Karpas-422 (cell line): ENCODE measurements at places on chromosomes 7 and 10. TPM values are rescaled to one million over a fixed set of nuclear protein-coding genes. Genes with fewer than 3 reads are reported as not detected.

DNA sequence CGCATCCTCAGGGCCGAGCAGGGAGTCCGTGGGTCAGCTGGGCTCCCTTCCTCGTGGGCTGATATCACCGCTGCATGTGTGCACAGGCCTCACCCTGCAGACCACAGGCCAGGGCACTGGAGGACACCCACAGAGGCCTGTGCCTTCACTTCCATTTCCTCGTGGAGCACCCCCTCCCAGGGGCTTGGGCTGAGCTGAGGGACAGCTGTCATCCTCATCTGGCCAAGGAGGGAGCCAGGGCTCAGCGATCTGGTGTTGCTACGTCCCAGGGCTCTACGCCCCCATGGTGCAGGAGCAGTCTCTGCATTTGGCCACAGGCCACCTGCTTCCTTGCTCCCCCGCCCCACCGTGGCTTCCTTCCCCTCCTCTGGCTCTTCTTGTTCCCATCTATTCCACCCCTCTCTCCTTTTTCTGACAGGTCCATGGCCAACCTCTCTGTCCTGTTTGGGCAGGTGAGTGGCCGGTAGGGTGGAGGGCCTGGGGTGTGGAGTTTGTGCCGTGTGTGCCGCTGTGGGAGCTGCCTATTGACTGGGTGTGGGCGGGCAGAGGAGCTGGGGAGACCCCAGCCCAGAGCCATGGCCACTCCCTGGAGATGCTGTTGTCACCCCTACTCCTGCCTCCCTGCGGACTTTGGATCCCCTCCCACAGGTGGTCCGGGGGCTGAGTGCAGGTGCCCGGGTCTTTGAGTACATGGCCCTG is 8.3 kb upstream of the ASIC3 start:
- H3K4me1 ChIP-seq: no peaks in the 10 kb centered on the region
- no peaks in the 10 kb centered on the region for H3K36me3 ChIP-seq
- H3K4me3 ChIP-seq: no peak overlapping the region
- DNase-seq: no peak
- H3K27me3 ChIP-seq: no peaks in the 10 kb centered on the region
- H3K27ac ChIP-seq: no peak overlapping the region

DNA sequence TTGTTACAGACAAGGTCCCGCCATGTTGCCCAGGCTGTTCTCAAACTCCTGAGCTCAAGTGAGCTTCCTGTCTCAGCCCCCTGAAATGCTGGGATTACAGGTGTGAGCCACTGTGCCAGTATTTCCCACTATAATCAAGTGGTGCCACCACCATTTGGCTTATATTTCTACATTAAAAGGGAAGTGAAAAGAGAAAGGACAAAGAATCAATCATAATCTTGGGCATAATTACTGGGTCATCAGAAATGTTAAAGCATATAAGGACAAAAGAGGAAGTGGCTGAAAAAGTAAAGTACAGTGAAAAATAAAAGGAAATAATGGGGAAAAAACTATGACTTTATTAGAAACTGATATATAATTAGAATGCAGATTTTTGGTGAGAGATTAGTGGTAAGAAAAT is 25.7 kb upstream of the ENTPD1 start:
- H3K27ac ChIP-seq: no peak overlapping the region
- H3K4me3 ChIP-seq: no peak overlapping the region
- no peaks in the 10 kb centered on the region for H3K4me1 ChIP-seq
- H3K36me3 ChIP-seq: no peaks in the 10 kb centered on the region
- no peaks in the 10 kb centered on the region for H3K27me3 ChIP-seq

GRCh38 chr7:28955356-28955717 is 2.8 kb downstream of the TRIL start:
- H3K27ac ChIP-seq: no peak overlapping the region
- DNase-seq: no peak

- H3K27ac ChIP-seq: no peak overlapping the region
- no peaks in the 10 kb centered on the region for H3K27me3 ChIP-seq
- no peaks in the 10 kb centered on the region for H3K4me1 ChIP-seq
- no peak for DNase-seq
- no peaks in the 10 kb centered on the region for H3K36me3 ChIP-seq
Observed at GRCh38 chr7:146314962-146315361, 198.4 kb downstream of the CNTNAP2 start.

DNA sequence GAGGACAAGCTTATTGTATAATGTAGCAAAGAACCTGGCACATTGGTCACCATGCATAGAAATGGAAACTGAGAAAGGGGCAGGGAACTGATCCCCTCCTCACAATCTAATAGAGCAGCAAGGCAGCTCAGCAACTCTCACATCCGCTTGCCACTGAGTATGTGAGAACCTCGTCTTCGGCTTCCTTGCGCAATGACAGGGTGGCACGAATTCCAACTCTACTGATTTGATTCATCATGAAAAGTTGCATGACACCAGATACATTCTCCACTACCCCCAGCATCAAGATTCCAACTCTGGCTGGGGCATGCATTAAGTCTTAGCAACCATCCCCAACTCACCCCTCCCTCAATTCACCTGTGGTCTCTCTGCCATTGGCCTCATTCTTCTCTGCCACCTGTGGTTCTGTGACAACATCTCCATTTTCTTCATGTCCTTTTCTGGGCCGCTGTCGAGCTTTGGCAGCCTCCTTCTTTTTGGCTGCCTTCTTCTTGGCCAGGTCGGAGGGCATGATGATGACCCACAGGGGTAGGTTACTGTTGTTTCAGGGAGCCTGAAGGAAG is 976 bp downstream of the ABCF2 start:
- no peaks in the 10 kb centered on the region for H3K27me3 ChIP-seq
- H3K4me1 ChIP-seq: peaks cover 19% of the 10 kb centered on the region
- peaks cover 30% of the 10 kb centered on the region for H3K36me3 ChIP-seq

DNA sequence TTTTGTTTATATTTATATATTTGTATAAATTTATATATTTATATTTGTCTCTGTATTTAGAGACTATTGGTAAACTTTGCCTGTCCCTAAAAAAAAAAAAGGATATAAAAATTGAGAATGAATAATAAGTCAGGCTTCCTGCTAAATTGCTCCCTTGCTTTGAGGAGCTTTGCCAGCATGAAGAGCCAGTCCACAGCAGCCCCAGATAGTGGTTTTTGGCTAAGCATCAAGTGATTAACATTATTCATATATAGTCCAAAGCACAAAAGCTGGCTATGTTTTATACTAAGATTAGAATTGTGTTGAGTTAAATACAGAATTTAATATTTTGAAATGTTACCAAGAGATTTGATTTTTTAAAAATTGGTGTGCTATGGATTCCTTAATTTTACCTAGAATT is 264.9 kb upstream of the FERD3L start:
- no peaks in the 10 kb centered on the region for H3K36me3 ChIP-seq
- H3K4me1 ChIP-seq: no peaks in the 10 kb centered on the region
- no peak overlapping the region for H3K27ac ChIP-seq
- DNase-seq: no peak
- H3K27me3 ChIP-seq: no peaks in the 10 kb centered on the region
- no peak overlapping the region for H3K4me3 ChIP-seq

- no peaks in the 10 kb centered on the region for H3K27me3 ChIP-seq
- no peak overlapping the region for H3K27ac ChIP-seq
- H3K4me1 ChIP-seq: no peaks in the 10 kb centered on the region
- DNase-seq: no peak
- no peaks in the 10 kb centered on the region for H3K36me3 ChIP-seq
Observed at GRCh38 chr10:4033341-4033896, 248.4 kb upstream of the KLF6 start.

GRCh38 chr10:44376472-44377099 is 8.3 kb downstream of the CXCL12 start:
- no peaks in the 10 kb centered on the region for H3K36me3 ChIP-seq
- H3K4me1 ChIP-seq: no peaks in the 10 kb centered on the region
- H3K27me3 ChIP-seq: no peaks in the 10 kb centered on the region
- H3K27ac ChIP-seq: no peak overlapping the region
- H3K4me3 ChIP-seq: no peak overlapping the region

GRCh38 chr7:148700661-148701064 is 2.0 kb downstream of the CUL1 start:
- no peaks in the 10 kb centered on the region for H3K36me3 ChIP-seq
- H3K27me3 ChIP-seq: no peaks in the 10 kb centered on the region
- peak overlapping the region; percentile 74 for H3K27ac ChIP-seq

DNA sequence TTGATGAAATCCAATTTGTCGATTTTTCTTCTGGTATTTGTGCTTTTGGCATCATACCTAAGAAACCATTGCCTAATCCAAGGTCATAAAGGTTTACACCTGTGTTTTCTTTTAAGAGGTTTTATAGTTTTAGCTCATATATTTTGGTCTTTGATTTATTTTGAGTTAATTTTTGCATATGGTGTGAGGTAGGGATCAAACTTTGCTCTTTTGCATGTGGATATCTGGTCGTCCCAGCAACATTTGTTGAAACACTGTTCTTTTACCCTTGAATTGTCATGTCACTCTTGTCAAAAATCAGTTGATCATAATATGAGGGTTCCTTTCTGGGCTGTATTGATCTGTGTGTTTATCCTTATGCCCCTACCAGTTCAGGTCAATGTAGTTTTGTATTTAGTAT is 232.5 kb upstream of the SH2B2 start:
- peak; percentile 59 for DNase-seq
- H3K4me3 ChIP-seq: no peak overlapping the region
- no peaks in the 10 kb centered on the region for H3K27me3 ChIP-seq
- peaks cover 20% of the 10 kb centered on the region for H3K4me1 ChIP-seq
- H3K36me3 ChIP-seq: peaks cover 6% of the 10 kb centered on the region

- H3K4me1 ChIP-seq: no peaks in the 10 kb centered on the region
- no peak overlapping the region for H3K27ac ChIP-seq
- no peaks in the 10 kb centered on the region for H3K27me3 ChIP-seq
- H3K36me3 ChIP-seq: no peaks in the 10 kb centered on the region
- no peak for DNase-seq
Observed at GRCh38 chr10:52020702-52021101, 293.4 kb upstream of the DKK1 start.

DNA sequence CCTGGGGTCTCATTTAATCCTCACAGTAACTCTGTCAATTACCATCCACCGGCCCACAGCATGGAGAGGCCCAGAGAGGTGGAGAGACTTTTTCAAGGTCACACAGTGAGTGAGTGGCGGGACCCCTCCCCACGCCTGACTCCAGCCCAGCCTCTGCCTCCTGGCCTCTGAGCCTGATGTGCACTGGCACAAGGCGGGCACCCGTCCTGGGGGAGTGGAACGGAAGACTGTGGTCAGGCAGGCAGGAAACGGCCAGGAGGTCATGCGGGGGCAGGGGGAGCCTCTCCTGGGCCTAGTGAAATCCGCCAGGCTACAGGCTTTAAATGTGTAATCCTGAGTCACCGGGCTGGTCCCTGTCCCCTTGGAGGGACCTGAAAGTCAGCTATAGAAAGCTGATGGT is 32.2 kb downstream of the ZCCHC24 start:
- DNase-seq: no peak
- no peak overlapping the region for H3K4me3 ChIP-seq
- no peaks in the 10 kb centered on the region for H3K4me1 ChIP-seq

GRCh38 chr10:114189700-114190099 is 10.5 kb downstream of the TDRD1 start:
- peaks cover 5% of the 10 kb centered on the region for H3K4me1 ChIP-seq
- H3K36me3 ChIP-seq: no peaks in the 10 kb centered on the region
- DNase-seq: no peak
- no peak overlapping the region for H3K4me3 ChIP-seq
- no peaks in the 10 kb centered on the region for H3K27me3 ChIP-seq

DNA sequence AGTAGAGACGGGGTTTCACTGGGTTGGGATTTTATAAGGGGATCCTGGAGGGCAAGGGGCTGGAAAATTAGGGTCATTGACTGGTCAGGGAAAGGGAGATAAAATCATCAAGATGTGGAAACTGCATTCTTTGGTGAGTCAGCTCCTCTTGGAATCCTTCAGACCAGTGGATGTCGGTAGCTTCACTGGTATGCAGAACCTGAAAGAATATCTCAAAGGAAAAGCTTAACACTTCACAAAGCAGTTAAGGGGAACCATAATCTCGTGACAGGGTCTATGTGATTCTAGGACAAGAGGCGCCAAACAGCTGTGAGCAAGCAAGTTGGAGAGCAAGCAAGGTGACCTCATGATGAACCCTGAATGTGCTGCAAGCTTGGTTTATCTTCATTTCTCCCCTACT is 634.7 kb upstream of the AUTS2 start:
- DNase-seq: peak; percentile 45
- peaks cover 9% of the 10 kb centered on the region for H3K4me1 ChIP-seq
- no peak overlapping the region for H3K4me3 ChIP-seq
- no peak overlapping the region for H3K27ac ChIP-seq

GRCh38 chr7:109641445-109641844 is 1071.8 kb downstream of the DNAJB9 start:
- H3K36me3 ChIP-seq: no peaks in the 10 kb centered on the region
- no peak overlapping the region for H3K4me3 ChIP-seq
- H3K27me3 ChIP-seq: no peaks in the 10 kb centered on the region
- no peak for DNase-seq
- no peaks in the 10 kb centered on the region for H3K4me1 ChIP-seq

DNA sequence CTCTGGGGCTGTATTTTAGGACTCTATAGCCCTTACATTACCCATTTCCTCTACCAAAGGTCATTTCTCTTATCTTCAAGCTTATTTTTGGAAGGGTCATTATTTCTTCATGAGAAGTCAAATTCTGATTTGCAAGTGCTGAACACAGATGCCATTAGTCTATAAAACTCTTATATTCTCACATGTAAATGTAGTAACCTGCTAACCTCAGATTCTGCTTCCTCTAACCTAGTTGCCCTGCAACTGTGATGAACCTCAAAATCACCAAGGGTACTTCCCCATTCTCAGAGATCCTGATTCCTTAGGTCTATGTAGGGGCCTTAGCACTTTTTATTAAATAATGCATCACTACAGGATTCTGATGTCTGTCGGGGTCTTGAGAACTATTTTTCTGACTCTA is 6.3 kb downstream of the FAS start:
- DNase-seq: peak; percentile 86
- H3K4me1 ChIP-seq: peaks cover 94% of the 10 kb centered on the region
- no peaks in the 10 kb centered on the region for H3K27me3 ChIP-seq
- no peaks in the 10 kb centered on the region for H3K36me3 ChIP-seq
- H3K27ac ChIP-seq: peak overlapping the region; percentile 99
- 0 out of 2 replicates have a peak overlapping the region, but pooled peaks have one; percentile 23 for H3K4me3 ChIP-seq

- DNase-seq: no peak
- H3K4me3 ChIP-seq: no peak overlapping the region
- H3K27me3 ChIP-seq: no peaks in the 10 kb centered on the region
- H3K27ac ChIP-seq: no peak overlapping the region
- no peaks in the 10 kb centered on the region for H3K36me3 ChIP-seq
Observed at GRCh38 chr10:71687077-71687476, 32.5 kb downstream of the C10orf105 start.

GPR85 gene
- 0.07 TPM in 1 of 2 replicates, not detected in the other for total RNA-seq

NPY4R gene
- total RNA-seq: not detected in 2 replicates

KDM7A gene
- 4.3 and 7.2 TPM in 2 replicates for total RNA-seq

MSANTD7 gene
- 22.1 and 25.0 TPM in 2 replicates for total RNA-seq

AKR1D1 gene
- not detected in 2 replicates for total RNA-seq

SYCE1 gene
- not detected in 2 replicates for total RNA-seq

EMX2 gene
- total RNA-seq: not detected in 2 replicates

RNF148 gene
- not detected in 2 replicates for total RNA-seq

GPRIN2 gene
- not detected in 2 replicates for total RNA-seq

CUL2 gene
- total RNA-seq: 14.1 and 15.9 TPM in 2 replicates

BHLHA15 gene
- not detected in 2 replicates for total RNA-seq
